ENCODE measurements at places on chromosomes 1 and 21.

DNA sequence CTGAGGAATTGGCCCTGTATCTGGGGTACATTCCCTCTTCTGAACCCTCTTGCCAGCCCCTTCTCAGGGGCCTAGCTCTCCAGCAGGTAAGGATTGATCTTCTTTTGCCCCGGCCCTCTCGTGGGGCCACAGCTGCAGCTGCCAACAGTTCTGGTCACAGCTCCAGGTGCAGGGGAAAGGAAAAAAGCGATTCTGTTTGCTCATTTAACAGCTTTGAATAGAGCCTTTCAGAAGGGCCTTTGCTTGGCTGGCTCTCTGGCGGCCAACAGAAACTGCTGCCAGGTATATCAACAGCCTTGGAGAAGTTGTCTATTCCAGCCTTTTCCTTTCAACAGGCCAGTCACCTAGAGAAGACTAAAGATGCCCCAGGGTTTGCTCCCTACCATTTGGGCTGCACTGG is 16.1 kb upstream of the FMOD start:
- no peak for DNase-seq

- DNase-seq: no peak
Measured at GRCh38 chr1:230254265-230254664, 171.9 kb downstream of the PGBD5 start.

- DNase-seq: no peak
Measured at GRCh38 chr21:42289926-42290325, 25.3 kb downstream of the TFF3 start.

DNA sequence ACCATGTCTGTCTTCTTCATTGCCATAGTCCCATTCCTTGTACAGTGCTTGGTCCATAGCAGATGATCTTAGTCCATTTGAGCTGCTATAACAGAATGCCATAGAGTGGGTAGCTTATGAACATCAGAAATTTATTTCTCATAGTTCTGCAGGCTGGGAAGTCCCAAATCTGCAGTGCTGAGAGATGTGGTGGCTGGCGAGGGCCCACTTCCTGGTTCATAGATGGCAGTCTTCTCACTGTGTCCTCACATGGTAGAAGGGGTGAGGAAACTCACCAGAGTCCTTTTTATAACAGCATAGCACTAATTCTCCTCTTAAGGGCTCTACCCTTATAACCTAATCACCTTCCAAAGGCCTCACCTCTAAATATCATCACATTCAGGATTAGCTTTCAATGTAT is 23.1 kb upstream of the RAP1A start:
- DNase-seq: no peak

GRCh38 chr1:233015965-233016364 is 65.6 kb downstream of the NTPCR start:
- DNase-seq: no peak

DNA sequence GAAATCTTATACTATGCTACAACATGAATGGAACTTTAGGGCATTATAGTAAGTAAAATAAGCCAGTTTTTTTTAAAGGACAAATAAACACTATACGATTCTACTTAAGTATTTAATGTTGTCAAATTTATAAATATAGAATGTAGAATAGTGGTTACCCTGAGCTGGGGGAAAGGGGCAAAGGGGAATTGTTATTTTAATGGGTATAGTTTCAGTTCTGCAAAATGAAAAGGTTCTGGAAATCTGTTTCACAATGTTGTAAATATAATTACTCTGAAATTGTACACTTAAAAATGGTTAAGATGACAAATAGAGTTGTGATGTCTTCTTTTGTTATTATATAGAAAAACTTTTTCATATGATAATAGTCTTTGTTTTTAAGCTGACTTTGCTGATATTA is 366.3 kb downstream of the MRPL39 start:
- DNase-seq: no peak

DNA sequence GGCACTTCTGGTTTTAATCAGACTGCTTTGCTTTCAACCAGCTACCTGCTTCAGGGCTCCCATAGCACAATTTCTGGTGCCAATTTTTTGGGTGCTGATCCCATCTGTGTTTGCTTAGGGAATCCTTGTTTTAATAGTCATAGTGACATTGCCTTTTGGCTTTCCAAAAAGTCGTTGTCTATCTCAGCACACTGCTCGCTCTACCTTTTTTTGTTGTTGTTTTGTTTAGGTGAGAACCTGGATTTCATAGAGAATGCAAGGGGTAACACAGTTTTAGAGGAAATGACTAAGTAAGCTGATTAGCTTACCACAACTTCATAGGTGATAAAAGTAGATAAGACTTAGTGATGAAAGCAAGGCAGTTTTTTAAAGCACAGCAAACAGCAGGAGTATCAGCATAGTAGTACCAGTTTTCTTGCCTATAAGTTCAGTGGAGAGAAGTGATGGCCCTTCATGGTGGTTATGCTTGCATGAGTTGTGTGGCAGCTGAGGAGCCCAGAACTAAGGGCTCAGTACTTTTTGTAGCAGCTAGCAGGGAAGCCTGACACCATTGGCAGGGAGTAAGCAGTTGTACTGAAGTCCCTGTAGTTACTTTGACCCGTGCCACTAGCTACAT is 31.3 kb downstream of the NEK7 start:
- no peak for DNase-seq

DNA sequence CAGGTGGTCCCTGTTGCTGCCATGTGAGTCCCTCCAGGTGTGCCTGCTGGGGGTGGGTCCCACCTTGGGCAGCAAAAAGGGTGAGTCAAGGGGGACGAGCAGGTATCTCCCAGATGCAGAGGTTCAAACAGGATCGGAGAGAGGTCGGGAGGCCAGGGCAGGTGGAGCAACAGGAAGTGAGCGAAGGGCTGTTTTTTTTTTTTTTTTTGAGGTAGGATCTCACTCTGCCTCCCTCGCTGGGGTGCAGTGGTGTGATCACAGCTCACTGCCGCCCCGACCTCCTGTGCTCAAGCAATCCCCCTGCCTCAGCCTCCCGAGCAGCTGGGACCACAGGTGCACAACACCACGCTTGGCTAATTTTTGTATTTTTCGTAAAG is 39.4 kb downstream of the SLC2A7 start:
- no peak for DNase-seq

- no peak for DNase-seq
Measured at GRCh38 chr1:48469616-48470480, 2.2 kb downstream of the SPATA6 start.

DNA sequence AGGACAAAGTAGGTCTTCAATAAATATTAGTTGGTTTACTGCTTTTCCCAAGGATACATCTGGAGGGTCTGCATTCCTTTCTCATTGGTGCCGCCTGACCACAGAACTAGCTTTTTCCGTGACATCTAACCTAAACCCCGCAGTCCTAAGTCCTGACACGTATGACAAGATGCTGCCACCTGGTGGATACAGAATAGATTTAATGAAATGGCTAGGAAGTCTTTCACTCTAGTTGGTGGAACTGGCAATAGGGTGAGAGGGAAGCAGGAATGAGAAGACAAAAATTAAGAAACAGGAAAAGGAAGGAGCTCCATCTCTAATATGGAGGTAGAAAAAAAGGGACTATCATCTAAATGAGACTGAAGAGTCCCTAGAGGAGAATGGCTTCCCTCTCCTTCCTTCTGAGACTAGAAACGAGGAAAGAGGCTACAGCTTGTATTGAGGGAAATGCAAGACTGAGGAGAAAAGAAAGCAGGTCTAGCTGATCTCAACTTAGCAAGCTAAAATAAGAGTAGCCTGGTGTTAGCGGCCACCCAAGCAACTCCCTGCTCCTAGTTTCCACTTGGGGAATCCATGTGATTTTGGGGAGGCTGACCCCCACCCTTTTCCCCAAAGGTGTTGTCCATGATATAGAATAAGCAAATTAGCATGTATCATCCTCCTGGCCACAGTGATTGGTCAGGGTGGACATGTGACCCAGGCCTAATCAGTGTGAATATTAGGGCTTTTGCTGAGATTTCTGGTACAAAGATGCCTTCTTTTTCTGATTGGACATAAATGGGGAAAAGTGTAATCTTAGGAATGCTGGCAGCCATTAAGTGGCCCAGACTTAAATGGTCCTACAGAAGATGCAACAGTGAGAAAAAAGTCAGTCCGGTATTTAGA is 5.9 kb downstream of the RFX5 start:
- peak; percentile 18 for DNase-seq

DNA sequence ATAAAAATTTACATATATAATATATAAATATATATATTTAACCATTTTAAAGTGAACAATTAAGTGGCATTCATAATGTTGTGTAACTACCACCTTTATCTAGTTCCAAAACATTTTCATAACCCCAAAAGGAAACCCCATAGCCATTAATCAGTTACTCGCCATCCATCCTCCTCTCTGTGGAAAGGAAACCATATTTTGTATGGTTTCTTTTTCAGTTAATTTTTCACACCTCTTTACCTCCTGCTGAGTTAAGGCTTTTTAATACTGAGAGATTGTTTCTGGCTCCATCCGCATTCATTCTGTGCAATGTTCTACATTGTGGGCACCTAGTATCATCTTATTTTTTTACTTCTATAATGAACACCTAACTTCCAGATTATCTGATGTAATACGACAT is 512.1 kb downstream of the LMO4 start:
- DNase-seq: no peak

DNA sequence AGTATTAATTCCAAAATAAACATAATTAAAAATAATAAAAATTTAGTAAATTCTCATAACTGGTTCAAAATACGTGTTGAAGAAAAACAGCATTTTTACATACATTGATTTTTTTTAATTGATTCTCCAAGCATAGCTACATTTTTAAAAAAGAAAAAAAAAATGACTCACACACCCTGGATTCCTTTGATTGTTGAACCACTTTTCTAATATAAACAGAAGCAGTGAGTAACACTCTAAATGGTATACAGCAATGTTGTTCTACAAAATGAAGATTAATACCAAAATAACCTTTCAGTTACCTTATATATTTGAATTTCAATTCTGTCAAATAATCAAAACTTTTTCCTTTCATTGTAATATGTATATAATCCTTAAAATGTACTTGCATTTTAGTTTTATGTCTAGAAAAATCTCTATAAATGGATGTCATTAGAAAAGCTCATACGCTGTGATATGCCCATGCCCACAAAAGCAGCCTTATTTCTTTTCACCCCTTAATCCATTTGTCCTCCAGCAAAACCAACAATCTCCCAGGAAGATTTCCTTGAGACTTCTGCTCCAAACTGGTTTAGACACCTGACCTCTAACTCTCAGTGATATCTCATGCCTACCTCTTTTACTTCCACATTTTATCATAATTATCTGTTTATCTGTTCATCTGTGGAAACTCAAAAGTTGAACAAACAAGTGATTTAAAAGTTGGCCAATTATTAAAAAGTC is 246.4 kb upstream of the NR5A2 start:
- DNase-seq: no peak

DNA sequence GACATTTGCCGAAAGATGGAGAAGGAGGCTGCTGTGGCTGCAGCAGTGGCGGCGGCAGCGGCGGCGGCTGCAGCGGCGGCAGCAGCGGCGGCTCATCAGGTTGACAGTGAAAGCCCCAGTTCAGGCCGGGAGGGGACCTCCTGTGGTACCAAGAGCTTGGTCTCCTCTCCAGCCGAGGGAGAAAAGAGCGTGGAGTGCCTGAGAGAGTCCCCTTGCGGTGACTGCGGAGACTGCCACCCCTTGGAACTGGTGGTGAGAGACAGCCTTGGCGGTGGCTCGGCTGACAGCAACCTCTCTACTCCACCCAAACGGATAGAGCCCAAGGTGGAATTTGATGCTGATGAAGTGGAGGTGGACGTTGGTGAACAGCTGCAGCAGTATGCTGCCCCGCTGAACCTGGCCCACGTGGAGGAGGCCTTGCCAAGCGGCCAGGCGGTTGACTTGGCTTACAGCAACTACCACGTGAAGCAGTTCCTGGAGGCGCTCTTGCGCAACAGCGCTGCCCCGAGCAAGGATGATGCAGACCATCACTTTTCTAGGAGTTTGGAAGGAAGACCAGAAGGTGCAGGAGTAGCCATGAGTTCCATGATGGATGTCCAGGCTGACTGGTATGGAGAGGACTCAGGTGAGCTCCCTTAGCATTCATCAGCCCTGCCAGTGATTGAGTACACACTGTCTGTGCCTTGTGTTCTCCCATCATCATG is 6.3 kb downstream of the ZBTB8B start:
- DNase-seq: no peak

DNA sequence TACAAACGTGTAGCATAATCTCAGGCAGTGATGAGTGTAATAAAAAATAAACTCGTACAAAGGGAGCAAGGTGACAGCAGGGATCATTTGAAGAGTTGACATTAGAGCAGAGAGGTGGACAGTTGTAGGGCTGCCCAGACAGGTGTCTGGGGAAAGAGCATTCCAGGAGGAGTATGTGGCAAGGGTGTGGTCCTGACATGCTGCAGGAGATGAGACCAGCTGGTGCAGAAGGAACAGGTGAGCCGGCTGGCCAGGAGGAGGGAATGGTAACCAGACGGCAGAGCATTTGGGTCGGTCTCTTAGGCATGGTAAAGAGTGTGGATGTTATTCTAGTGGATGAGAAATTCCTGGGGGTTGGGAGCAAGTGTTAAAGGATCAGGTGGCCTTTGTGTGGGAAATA is 306.3 kb downstream of the LMX1A start:
- no peak for DNase-seq

GRCh38 chr1:111062081-111062480 is 77.8 kb downstream of the DRAM2 start:
- DNase-seq: no peak

DNA sequence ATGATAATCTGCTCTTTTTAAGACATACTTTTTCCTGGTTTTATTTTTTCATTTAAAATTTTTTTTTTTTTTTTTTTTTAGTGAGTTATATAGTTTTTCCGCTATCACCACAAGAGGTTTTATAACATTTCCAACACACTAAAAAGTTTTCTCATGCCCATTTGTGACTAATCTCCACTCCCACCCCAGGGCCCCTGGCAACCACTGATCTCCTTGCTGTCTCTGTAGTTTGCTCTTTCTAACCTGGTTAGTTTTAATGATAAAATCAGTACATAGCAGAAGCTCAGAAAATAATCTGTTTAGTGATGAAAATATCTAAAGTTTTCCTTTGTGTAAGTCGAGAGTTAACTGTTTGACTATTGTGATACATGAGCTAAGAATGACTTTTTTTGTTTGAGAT is 41.8 kb downstream of the IARS2 start:
- no peak for DNase-seq

GRCh38 chr1:165773324-165773965 is 4.8 kb upstream of the TMCO1 start:
- DNase-seq: no peak

DNA sequence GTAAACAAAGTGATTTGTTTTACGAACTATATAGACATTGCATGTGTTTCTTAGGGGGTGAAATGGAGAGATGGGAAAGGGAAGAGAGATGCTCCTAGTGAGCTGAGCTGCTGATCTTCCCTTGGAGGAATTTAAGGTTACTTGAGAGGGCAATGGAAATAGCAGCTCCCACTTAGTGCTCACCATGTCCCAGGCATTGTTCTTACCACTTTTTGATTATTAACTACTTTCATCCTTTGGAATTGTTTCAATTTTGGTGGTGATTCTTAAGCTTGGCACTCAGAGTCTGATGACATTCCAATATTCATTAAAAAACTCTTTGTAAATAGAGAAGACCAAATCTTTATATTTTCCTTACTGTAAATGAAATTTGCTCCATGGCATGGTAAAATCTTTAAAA is 124.9 kb downstream of the ITSN1 start:
- no peak for DNase-seq

- no peak for DNase-seq
Measured at GRCh38 chr1:20484519-20485462, 1.2 kb downstream of the CAMK2N1 start.
